ENCODE measurements at places on chromosomes 3 and 15.

DNA sequence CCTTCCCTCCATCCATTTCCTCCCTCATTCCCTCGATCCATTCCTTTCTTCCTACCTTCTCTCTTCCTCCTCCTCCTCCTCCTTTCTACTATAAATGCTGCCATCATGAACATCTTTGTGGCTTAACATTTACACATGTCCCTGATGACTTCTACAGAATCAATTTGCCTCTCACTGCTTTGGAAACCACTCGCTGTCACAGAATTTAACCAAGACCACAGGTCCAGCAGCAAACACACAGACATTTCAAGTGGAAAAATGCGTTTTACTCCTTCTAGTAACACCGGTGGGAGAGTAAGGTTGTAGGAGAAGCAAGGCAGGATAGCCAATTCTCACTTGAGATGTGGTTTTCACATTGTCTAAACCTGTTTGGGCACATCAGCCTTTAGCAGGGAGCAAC is 101.4 kb upstream of the LRIG1 start:
- H3K27me3 ChIP-seq = peaks cover 6% of the 10 kb centered on the region
- peaks cover 8% of the 10 kb centered on the region for H3K4me1 ChIP-seq
- H3K27ac ChIP-seq = no peak overlapping the region
- no peak for DNase-seq
- no peak overlapping the region for H3K4me3 ChIP-seq

DNA sequence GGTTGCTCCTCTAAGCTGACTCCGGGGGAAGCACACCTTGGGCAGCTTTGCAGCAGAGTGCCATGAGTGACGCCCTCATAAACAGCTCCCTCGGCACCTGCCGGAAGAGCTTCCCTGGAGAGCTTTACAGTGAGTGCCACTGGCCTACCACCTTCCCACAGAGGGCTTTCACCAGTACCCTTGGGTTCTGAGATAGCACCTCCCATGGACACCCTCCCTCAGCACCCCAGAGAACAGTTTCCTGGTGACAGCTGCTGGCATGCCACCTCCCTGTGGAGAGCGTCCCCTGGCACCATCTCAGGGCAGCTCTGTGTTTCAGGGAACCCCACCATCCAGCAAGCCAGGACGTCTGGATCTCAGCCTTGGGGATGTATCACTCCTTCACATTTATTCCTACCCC is 49.1 kb downstream of the RUBCN start:
- no peaks in the 10 kb centered on the region for H3K27me3 ChIP-seq
- no peaks in the 10 kb centered on the region for H3K4me1 ChIP-seq
- H3K4me3 ChIP-seq = no peak overlapping the region

DNA sequence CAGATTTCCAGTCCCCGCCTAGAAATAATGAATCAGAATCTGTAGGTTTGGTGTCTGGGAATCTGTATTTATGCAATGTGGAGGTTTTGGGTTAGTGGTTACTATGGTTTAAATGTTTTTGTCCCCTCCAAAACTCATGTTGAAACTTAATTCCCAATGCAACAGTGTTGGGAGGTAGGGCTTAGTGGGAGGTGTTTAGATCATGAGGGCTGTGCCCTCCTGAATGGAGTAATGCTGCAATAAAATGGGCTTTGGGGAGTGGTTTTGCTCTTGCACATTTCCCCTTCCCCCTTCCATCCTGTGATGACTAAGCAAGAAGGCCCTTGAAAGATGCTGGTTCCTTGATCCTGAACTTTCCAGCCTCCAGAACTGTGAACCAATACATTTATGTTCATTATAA is 9.2 kb upstream of the RFC4 start:
- no peak overlapping the region for H3K4me3 ChIP-seq
- no peaks in the 10 kb centered on the region for H3K36me3 ChIP-seq
- DNase-seq = no peak
- peaks cover 32% of the 10 kb centered on the region for H3K27me3 ChIP-seq
- H3K4me1 ChIP-seq = no peaks in the 10 kb centered on the region
- no peak overlapping the region for H3K27ac ChIP-seq

- peaks cover 3% of the 10 kb centered on the region for H3K27me3 ChIP-seq
- H3K4me1 ChIP-seq = no peaks in the 10 kb centered on the region
- DNase-seq = no peak
- H3K4me3 ChIP-seq = no peak overlapping the region
- H3K27ac ChIP-seq = no peak overlapping the region
These were observed 50.1 kb downstream of the C3orf20 start for GRCh38 chr3:14725013-14725412.

GRCh38 chr3:71011565-71012287 is 571.8 kb downstream of the FOXP1 start:
- H3K36me3 ChIP-seq = peaks cover 38% of the 10 kb centered on the region
- H3K27ac ChIP-seq = no peak overlapping the region
- H3K4me3 ChIP-seq = no peak overlapping the region
- peaks cover 46% of the 10 kb centered on the region for H3K4me1 ChIP-seq

GRCh38 chr15:82808634-82809041 is 790 bp upstream of the WHAMM start:
- peaks cover 14% of the 10 kb centered on the region for H3K4me1 ChIP-seq
- H3K27me3 ChIP-seq = peaks cover 4% of the 10 kb centered on the region
- H3K4me3 ChIP-seq = no peak overlapping the region
- no peaks in the 10 kb centered on the region for H3K36me3 ChIP-seq

GRCh38 chr3:134607054-134608022 is 43.5 kb downstream of the KY start:
- no peak for DNase-seq
- H3K27ac ChIP-seq = no peak overlapping the region
- no peaks in the 10 kb centered on the region for H3K36me3 ChIP-seq
- peaks cover 2% of the 10 kb centered on the region for H3K4me1 ChIP-seq
- H3K4me3 ChIP-seq = no peak overlapping the region
- peaks cover 26% of the 10 kb centered on the region for H3K27me3 ChIP-seq

- H3K4me1 ChIP-seq = no peaks in the 10 kb centered on the region
- no peak overlapping the region for H3K4me3 ChIP-seq
- H3K27ac ChIP-seq = no peak overlapping the region
- DNase-seq = no peak
These were observed 11.0 kb upstream of the LRRC31 start for GRCh38 chr3:169880576-169881250.

- no peak for DNase-seq
- peaks cover 6% of the 10 kb centered on the region for H3K4me1 ChIP-seq
- H3K27ac ChIP-seq = no peak overlapping the region
- H3K36me3 ChIP-seq = peaks cover 5% of the 10 kb centered on the region
- H3K4me3 ChIP-seq = no peak overlapping the region
- no peaks in the 10 kb centered on the region for H3K27me3 ChIP-seq
These were observed 35.3 kb downstream of the NEK10 start for GRCh38 chr3:27333843-27334242.

DNA sequence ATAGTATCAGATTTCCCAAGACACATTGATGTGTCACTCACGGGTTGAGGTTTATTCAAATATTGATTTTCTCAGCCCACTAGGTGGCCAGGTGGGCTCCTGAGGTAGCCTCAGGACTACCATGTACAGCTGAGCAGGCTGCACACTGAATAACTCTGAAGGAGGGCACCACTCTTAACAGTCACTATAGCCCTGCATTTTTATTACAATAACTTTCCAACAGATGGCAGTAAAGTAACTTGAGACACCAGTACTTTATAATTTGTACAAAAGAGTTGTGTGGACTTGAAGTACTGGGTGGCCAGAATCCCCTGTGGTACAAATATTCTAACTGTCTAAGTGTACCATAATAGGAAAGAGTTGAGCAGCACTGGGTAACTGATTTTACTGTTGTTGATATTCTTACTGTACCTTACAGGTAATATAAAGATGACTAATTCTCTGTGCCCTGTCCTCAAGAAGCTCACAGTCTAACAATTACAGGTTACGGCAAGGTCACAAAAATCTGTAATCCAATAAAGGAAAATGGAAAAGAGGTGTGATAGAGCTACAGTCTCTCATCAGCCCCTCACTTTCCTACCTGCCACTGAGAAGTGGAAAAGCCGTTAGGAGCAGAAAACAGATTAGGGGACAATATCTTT is 76.0 kb downstream of the ETFA start:
- no peak overlapping the region for H3K4me3 ChIP-seq
- no peak for DNase-seq
- H3K4me1 ChIP-seq = peaks cover 3% of the 10 kb centered on the region
- peaks cover 6% of the 10 kb centered on the region for H3K36me3 ChIP-seq

- peak; percentile 15 for DNase-seq
- H3K4me1 ChIP-seq = peaks cover 23% of the 10 kb centered on the region
- no peak overlapping the region for H3K4me3 ChIP-seq
- no peaks in the 10 kb centered on the region for H3K27me3 ChIP-seq
- H3K27ac ChIP-seq = no peak overlapping the region
These were observed 93.7 kb upstream of the TSC22D2 start for GRCh38 chr3:150314248-150315004.

DNA sequence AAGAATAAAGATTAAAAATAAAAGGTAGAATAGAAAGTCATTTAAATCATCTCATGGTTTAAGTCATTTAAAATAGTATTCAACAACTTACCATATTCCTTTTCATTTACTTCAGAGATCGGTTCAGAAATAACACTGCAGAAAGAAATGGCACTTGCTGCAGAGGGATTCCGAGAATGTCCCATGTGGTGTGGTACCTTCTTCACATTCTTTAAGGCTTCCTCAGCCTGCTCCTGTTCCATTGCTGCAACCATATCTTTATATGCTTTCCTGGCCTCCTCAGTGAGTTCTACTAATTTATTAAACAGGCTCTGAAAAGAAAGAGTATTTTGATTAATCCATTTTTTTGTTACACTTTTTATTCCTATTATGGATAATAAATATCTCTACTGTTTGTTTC is 32.6 kb upstream of the SHC4 start:
- DNase-seq = no peak
- H3K4me3 ChIP-seq = no peak overlapping the region
- no peaks in the 10 kb centered on the region for H3K27me3 ChIP-seq
- no peaks in the 10 kb centered on the region for H3K4me1 ChIP-seq
- peaks cover 34% of the 10 kb centered on the region for H3K36me3 ChIP-seq

GRCh38 chr3:37861620-37862041 is at the start of gene CTDSPL:
CTDSPL (plus strand) TSS chr3:37861880; CDS start chr3:37862200, 320 bp downstream.
- H3K36me3 ChIP-seq = peaks cover 3% of the 10 kb centered on the region
- H3K27me3 ChIP-seq = peaks cover 9% of the 10 kb centered on the region
- peak within 1 kb of the TSS; percentile 94 for H3K4me3 ChIP-seq
- peak within 1 kb of the TSS; percentile 97 for H3K27ac ChIP-seq
- peaks cover 31% of the 10 kb centered on the region for H3K4me1 ChIP-seq

DNA sequence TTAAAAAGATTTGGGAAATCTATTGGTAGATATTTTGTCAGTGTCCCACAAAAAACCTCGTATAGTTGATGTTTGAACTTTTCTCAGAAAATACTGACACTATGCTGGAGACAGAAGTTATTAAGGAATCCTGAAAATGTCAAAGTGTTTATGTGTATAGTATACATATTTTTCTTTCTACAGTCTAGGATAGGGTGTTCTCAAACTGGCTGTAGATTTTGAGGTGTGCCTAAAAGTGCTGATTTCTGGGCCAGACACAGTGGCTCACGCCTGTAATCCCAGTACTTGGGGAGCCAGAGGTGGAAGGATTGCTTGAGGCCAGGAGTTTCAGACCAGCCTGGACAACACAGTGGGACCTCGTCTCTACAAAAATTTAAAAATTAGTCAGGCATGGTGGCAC is 322.0 kb downstream of the NLGN1 start:
- peak overlapping the region; percentile 78 for H3K27ac ChIP-seq
- H3K36me3 ChIP-seq = no peaks in the 10 kb centered on the region
- no peaks in the 10 kb centered on the region for H3K4me1 ChIP-seq

GRCh38 chr3:187798531-187799530 is 53.6 kb upstream of the BCL6 start:
- H3K27ac ChIP-seq = no peak overlapping the region
- DNase-seq = no peak

DNA sequence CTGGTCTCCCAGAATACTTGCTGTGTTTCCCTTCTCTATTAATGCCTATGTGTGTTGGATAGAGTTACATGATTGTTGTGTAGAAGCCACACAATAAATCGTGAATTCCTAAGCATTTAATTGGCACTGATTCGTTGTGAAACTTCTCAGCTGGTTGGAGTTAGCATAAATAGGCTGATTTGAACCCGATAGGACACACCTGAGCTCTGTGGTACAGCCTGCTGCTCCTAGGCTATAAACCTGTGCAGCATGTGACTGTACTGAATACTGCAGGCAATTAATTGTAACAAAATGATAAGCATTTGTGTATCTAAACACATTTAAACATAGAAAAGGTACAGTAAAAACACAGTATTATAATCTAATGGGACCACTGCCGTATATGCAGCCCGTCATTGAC is 4.9 kb downstream of the ACAD11 start:
- H3K27me3 ChIP-seq = no peaks in the 10 kb centered on the region
- H3K4me3 ChIP-seq = no peak overlapping the region
- H3K4me1 ChIP-seq = peaks cover 7% of the 10 kb centered on the region

- DNase-seq = no peak
- H3K4me1 ChIP-seq = peaks cover 10% of the 10 kb centered on the region
- H3K36me3 ChIP-seq = peaks cover 6% of the 10 kb centered on the region
- H3K4me3 ChIP-seq = no peak overlapping the region
These were observed 2.2 kb downstream of the SLC12A6 start for GRCh38 chr15:34335176-34336032.

GRCh38 chr3:44125882-44126281 is 115.8 kb upstream of the TOPAZ1 start:
- no peak overlapping the region for H3K27ac ChIP-seq
- no peak overlapping the region for H3K4me3 ChIP-seq
- no peaks in the 10 kb centered on the region for H3K4me1 ChIP-seq

- H3K27me3 ChIP-seq = no peaks in the 10 kb centered on the region
- H3K27ac ChIP-seq = no peak overlapping the region
- no peak for DNase-seq
- peaks cover 30% of the 10 kb centered on the region for H3K36me3 ChIP-seq
- H3K4me1 ChIP-seq = peaks cover 16% of the 10 kb centered on the region
- no peak overlapping the region for H3K4me3 ChIP-seq
These were observed 67.7 kb downstream of the RARB start for GRCh38 chr3:25495726-25496253.

DNA sequence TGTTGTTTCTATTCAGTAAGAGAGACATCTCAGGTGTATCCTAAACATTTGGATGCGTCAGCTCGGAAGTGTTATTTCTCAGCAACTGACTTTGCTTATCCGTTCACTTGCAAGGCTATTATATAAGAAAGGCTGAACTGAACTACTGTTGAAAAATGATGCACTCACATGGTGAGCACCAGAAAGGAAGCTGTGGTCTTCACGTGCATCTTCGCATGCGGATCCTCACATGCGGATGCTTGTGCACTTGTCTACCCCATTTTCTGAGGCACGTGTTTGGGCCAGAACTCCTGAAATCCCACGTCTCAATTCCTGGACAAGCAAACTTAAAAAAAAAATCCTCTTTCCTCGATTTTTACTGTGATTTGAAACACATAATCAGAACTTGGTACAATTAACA is 63.2 kb downstream of the PDZRN3 start:
- H3K4me1 ChIP-seq = peaks cover 39% of the 10 kb centered on the region
- DNase-seq = no peak
- H3K27ac ChIP-seq = no peak overlapping the region
- H3K27me3 ChIP-seq = no peaks in the 10 kb centered on the region
- no peaks in the 10 kb centered on the region for H3K36me3 ChIP-seq
- H3K4me3 ChIP-seq = no peak overlapping the region

Data from progenitor cell of endocrine pancreas (in vitro differentiated cells).